ENCODE measurements at places on chromosomes 7 and 10. TPM values are rescaled to one million over a fixed set of nuclear protein-coding genes. Genes with fewer than 3 reads are reported as not detected.

ASZ1 gene
- polyA plus RNA-seq, result 0.96 TPM

DNA sequence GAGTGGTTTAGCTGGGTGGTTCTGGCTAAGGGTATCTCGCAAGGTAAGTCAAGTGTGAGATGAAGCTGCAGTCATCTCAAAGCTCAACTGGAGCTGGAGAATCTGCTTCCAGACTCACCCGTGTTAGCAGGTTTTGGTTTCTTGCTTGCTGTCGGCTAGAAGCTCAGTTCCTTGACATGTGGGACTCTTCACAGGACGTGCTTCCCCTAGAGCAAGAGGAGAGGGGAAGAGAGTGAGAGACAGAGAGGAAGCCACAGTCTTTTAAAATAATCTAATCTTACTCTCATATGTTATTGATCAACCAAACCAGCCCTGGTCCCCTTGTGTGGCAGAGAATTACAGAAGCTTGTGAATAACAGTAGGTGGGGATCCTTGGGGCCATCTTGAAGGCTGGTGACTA lies 199.5 kb downstream of the REEP3 start:
- no peak for DNase-seq

DNA sequence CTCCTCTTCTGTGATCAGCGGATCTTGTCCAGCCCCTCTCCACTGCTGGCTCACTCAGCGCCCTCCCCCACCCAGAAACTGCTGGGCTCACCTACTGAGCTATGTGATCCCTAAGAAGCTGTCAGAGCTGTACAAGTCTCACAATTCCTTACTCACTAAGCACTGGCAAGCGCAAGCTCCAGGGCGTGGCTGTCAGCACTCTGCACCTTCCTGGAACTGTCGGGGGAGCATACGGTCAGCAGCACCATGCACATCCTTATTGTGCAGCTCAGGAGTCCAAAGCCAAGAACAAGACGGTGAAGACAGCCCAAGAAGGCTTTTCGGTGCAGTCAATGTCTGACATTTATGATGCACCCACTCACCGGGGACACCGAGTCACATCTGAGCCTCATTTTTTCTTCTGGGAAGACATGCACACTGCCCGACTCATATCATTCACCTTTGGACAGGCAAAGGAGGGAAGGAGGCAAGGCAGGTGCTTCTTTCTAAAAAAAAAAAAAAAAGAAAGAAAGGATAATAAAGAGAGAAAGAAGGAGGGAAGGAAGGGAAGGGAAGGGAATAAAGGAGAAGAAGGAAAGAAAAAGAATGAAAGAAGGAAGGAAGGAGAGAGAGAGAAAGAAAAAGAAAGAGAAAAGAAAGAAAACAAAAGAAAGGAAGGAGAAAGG lies 56.3 kb downstream of the ASB13 start:
- DNase-seq, result no peak

DNA sequence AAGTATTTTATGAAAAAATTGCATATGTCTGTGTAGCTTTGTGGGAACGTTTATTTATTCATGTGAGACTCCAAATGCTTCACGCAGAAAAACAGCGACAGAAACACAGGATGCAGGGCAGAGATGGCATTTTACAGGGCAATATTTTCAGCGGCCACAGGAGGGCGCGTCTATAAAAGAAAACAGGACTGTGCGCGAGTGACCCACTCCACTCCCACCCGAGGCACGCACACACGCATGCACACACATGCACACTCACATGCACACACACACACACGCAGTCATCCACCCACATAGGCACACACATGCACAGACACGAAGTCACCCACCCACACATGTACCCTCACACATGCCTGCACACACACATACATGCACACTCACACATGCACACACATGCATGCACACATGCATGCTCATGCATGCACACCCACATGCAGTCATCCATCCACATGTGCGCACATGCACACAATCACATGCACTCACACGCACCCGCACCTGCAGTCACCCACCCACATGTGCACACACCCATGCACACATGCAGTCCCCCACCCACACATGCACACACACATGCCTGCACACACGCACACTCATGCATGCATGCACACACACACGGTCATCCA lies 96.3 kb downstream of the DNAJB6 start:
- peak; percentile 22 for DNase-seq

- no peak for DNase-seq
Measured at GRCh38 chr7:124688991-124689390, 76.6 kb downstream of the GPR37 start.
